ENCODE measurements at places on chromosomes 1 and 21.
A peak's percentile ranks its signal among the peaks of the same experiment; 100 is the strongest.

GRCh38 chr1:9603766-9604753 is 15.3 kb downstream of the TMEM201 start:
- no peak for DNase-seq

DNA sequence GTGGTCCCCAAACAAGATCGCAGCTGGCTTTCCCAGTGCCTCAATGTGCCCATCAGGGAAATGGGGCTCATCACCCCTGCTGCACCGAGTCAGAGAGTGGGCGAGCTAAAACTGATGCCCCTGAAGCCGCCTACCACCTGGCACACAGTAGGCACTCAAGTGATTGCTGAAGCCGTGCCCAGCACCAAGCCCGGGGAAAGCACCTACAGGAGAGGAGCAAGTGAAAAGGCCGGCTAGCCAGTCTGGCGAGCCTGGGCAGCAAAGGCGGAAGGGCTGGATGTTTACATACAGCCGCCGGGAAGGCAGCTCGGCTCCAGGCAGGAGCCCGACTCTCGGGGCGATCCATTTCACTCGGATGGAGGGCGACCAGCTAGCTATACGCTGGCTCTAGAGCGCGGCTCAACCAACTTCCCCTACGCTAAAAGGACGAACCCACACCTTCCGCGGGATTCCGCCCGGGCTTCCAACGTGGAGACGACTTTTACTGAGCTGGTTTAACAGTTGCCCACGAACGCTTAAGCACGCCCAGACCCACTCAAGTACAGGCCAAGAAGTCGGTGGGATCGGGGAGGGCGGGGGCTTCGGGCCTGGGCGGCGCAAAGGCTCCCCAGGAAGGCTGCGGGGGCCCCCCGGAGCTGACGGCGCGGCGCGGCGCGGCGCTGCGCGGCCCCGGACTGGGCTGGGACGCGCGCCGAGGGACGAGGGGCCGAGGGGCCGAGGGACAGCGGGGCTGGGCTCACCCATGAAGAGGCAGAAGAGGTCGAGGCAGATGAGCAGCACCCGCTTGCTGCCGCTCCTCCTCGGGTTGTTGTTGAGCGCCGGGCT is 1.0 kb downstream of the PLPP3 start:
- DNase-seq = no peak

DNA sequence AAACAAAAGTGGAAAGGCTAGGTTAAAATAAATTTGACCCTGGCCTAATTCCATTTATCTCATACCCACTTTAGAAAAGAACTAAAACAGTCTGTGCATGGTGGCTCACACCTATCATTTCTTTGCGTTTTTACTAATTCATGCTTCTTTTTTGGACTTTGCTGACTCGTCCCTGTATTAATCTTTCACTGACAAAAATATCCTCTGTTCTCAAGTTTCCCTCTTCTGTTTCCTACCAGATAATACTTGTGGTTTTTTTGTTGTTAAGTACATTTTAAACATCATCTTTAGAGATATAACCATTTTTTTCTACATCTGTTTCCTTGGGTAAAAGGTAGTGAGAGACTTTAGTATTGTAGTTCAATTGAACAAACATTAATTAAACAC is 11.5 kb downstream of the CNST start:
- no peak for DNase-seq

- DNase-seq = no peak
These were observed 37.7 kb downstream of the CD34 start for GRCh38 chr1:207873055-207873890.

GRCh38 chr1:110370827-110371226 is 20.0 kb downstream of the SLC16A4 start:
- no peak for DNase-seq

- no peak for DNase-seq
These were observed 93.8 kb upstream of the ETV3 start for GRCh38 chr1:157231846-157232525.

- no peak for DNase-seq
These were observed 2.5 kb downstream of the UBASH3A start for GRCh38 chr21:42406201-42406621.

DNA sequence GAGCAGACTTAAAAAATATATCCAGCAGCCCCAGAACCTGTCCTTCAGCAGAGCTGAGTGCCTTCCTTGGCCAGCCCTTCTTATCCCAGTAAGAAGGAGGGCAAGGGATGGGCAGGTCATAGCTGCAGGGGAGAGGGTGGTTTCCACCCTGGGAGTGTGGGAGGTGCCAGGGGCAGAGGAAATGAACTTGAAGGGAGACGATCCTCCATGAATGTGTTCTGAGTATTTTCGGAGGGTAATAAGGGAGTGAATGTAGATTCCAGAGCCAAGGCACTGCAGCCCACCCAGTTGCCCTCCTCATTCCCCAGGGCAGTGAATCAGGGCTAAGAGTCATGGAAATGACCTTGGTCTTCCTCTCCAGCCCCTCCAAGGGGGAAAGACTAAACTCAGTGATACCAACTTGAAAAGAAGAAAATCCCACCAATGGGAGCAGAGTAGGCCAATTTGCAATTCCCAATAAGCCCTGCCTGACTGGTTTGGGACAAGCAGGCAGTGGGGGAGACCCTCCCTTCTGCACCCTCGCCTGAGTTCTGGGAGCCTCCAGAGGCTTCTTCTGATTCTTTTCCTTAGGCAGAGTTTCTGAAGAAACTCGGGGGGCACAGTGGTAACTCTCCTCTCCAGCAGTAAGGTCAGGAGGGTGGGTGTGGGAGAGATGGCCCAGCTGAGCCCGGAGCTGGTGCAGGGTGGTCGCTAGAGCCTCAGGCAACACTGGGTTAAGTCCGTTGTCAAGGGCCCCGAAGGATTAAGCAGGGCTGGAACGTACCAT is 4.2 kb downstream of the MYOG start:
- no peak for DNase-seq

GRCh38 chr1:58576727-58577653 is at the start of gene TACSTD2:
TSS of gene TACSTD2 (minus strand) at chr1:58577252. CDS start at chr1:58577156, 96 bp downstream.
- DNase-seq = no peak

DNA sequence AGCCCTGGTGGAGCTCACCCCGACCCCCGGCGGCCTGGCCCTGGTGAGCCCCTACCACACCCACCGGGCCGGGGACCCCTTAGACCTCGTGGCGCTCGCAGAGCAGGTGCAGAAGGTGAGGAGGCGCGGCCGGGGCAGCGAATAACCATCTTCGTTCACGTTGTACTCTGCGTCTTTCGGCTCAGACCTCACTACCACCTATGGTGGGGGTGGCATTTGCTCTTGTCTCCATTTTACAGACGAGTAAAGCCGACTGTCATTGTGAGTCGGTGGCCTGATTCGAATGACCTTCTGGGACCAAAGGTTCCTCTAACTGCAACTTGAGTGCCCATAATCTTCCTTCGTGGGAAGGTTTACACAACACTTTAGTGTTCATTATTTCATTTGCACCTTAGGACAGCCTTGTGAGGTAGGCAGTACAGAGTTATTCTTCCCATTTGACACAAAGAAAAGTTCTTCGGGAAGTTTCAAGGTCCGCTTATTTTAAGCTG is 506 bp downstream of the C1orf50 start:
- no peak for DNase-seq

DNA sequence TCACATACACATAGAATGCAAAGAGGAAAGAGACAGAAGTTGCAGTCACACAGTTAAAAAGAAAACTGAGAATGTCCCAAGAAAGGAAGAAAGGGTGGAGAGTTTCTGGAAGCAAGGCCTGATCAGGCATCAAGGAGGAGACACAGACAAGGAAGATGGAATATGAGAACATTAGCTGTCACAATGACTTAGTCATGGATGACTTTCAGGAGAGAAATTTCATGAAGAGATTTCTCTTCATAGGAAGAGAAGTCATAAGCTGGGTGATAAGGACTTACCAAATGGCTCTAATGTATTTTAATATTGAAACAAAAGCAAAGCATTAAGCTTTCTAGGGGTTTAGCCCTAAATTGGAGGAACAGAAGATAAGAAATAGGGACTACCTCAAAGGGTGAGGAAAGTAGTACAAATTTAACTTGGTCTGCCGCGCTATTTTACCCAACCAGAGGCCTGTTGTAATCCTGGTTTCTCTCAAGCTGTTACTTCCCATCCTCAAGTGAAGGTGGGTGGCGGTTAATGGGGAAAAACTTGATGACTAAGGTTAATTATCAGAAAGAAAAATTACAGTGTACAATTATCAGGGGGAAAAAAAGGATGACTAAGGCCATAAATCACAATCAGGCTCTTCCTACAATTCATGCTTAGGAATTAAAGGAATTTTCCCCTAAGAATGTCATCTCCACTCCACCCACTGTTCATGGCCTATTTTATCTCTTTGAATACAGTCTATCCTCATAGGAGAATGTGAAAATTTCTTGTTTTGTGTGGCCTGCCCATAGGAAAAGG is 93.9 kb upstream of the ADGRL2 start:
- DNase-seq = no peak

DNA sequence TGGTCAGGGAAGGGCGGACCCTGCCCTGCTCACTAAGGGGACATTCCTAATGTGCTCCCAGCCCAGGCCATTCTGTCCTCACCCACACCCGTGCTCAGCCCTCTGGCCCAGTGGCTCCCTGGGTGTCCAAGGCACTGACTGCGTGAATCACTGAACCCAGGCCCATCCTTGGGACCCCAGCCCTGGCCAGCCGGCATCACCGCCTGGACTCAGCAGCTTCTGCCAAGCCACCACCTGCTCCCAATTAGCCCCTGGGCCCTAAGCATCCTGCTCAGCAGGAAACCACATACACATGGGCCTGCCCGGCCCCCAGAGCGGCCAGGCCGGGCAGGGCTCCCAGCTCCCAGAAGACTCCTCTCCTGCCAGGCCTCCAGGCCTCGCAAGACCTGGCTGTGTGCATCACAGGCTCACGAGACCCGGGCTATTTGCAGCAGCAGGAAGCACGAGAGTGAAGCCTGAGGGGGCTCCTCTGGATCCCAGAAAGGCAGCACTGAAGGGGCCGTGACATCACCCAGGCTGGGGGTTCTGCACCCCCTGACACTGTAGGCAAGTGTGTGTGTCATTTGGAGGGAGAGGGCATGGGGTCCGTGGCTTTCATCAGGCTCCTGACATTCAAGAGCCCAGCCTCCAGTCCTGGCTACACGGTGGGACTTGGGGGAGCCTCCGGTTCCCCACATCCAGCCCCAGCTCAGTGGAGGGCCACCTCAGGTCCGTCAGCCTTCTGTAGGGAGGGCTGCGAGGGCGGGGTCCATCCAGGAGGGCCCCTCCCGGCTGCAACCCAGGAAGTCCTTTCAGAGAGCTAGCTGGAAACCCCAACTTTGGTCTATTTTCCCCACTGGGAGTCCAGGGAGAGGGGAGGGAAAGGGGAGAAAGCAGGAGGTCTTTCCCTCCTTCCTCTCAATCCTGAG is 1.6 kb downstream of the MFAP2 start:
- no peak for DNase-seq

GRCh38 chr1:92901126-92901525 is 60.1 kb downstream of the DIPK1A start:
- DNase-seq = no peak

- no peak for DNase-seq
These were observed 32.0 kb downstream of the MACO1 start for GRCh38 chr1:25462732-25463131.

DNA sequence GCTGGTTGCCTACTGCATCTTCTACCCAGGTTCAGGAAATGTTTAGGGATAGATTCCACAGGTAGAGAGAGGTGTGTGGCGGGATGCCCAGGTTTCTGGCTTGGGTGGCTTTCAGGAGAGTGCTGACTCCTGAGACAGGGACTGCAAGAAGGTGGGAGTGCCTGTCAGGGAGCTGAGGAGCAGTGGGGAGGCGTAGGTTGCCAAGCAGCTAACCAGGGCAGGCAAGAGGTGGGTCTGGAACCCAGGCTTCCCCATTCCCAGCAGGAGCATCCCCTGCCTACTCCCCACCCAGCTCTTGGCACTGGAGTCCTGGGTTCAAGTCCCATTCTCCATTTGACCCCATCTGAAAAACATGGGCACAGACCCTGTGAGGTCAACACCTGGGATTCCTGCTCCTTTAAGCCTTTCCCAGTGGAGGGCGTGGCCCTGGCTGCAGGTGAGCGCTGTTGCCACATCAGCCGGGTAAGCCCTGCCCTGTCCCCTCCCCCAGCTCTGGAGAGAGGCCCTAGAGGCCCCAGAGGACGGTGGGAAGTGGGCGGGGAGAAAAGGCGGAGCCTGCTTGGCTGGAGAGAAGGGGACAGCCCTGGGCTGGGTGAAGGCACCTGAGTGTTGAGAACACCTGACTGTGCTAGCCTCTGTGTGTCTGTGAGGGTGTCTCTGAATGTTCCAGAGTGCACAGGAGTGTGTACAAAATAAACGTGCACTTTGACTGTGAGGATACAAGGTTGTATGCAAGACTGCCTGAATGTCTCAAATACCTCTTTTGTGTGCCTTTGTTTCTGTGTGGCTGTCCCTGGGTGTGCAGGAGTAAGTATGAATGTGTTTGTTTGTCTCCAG is 14.0 kb upstream of the SYNC start:
- peak; percentile 19 for DNase-seq
